ENCODE measurements at places on chromosomes 2 and 18. TPM values are rescaled to one million over a fixed set of nuclear protein-coding genes. Genes with fewer than 3 reads are reported as not detected.

Gene DQX1
- 7.2 TPM for polyA plus RNA-seq

Gene ZAP70
- not detected for polyA plus RNA-seq

DNA sequence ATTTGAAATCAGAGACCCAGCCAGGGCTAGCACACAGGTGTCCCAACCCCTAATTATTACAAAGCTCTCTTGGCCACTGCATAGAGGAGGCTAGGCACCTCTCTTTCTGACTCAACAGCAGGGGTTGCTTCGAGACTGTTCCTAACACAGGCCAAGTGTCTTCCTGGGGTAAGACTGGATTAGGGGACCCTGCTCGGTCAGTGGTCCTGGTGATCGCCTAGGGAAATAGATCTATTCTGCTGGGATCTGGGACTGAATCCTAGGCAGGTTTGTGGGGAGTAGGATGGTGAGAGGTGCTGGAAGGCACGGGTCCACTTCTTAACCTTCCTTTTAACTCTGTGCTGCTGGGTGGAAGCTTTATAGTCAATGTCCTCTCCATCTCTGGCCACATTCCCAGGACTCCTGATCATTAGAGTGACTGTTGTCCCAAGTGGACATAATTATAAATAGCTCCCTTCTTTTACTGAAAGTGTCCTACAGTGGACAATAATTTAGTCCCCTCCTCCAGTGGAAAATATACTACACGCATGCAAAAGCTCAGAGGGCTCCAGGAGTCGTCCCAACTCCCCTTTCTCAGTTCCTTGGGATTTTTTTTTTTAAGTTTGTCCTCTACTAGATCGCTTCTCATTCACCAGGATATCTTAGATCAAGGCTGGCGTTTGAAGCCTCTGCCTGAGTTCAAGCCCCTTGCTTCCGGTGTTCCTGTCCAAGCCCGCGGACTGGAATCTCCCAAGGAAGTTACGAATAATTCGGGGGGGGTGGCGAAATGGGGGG, 1.3 kb upstream of the TRIB2 start:
- no peak for DNase-seq

DNA sequence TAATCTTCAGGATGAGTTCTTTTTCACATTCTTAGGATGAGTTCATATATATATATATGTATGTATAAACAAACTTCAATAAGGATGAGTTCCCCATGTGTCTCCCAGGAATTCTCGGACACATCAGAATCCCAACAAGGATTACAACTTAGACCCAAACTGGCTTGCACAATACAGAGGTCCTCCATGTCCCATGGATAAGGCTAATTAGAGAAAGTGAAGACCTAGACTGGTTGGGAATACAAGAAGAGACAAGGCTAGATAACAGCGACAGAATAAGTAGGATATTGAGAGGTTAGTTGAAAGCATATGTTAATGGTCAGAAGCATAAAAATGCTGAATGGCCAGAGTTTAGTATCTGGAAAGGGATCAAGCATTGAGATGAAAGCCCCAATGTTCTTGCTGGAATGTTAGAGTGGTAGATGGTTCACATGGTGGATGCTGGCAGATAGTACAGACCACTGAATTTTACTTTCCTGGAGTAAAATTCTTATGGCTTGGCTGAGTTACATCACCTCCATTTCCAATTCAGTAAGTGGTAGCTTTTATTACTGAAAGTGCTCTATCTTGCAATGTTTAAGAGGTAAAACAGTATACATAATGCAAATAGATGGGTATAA, 154.9 kb upstream of the EPHA4 start:
- DNase-seq: no peak

Measured in sigmoid colon (tissue), 7 donors.